ENCODE measurements at places on chromosomes 1 and 21.

DNA sequence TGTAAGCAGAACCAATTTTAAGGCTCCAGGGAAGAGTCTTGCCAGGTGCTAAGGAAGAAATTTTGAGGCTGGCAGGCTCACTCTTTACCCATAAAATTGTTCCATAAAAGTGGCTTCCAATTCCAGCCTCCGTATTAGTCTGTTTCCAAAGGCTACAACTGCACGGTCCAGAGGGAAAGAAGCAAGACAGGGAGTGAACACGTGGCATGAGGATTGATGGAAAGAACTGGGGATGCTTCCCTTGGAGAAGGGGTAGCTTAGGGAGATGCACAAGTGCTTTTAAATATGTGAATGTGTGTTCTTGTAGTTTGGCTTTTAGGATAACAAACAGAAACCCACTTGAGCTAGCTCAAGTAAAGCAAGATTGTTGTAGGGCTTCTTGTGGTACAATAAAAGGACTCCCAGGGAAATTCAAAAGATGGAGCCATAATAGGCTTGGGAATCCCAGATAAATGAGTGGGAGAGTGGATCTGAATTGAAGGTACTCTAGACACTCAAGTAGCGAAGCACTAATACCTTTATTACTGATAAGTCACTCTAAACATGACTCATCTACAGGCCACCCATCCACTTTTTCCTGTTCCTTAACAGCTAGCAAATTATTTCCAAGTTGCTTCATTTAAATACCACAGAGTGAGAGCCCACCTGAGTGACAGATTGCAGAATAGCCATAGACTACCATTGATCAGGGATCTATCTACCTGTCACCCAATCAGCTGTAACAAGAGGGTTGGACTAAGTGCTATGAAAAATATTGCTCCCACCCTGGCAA, 34.8 kb upstream of the NPL start:
- no peak for DNase-seq

DNA sequence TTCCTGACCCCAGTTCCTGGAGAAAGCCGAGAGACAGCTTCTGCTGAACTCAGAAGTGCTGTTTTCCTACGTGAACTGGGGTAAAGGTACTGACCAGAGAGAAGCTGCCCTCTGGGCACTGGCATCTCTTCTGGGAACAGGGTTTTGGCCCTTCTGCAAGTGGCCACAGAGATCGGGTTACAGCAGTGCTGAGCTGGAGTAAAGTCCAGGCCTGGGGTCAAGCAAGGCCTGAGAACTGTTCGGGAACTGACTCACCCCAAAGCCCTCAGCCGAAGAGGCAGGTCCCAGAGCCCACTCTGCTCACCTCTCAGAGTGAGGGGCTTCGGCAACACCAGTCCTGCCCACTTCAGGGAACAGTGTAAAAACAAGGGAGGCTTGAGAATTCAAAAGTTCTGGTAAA, 177.2 kb upstream of the RUNX1 start:
- no peak for DNase-seq

DNA sequence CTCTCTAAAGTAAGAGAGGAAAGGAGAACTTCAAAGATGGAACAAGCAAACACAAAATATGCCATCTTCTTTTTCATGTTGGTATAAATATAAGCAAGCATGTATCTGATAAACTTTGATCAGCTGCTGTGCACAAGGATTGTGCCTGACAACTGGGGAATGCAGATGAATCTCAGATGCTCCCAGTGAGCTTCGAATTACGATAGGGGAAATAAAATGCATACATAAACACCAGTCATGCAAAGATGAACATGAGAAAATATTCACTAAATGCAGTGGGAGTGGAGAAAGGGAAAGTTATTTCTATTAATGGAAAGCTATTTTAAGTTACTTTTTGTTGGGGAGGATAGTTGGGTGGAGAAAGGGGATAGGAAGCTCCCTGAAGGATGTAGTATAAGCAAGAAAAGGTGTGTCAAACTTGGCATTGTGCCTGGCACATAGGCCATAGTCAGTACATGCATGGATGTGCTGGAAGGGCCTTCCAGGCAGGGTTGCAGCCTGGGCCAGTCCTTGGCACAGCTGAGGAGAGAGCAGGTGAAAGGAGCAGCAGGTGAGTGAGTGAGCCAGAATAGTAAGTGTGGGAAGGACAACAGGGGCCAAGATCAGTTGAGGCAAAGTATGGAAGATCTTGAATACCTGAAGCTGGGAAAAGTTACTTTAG, 57.8 kb upstream of the PGD start:
- no peak for DNase-seq

DNA sequence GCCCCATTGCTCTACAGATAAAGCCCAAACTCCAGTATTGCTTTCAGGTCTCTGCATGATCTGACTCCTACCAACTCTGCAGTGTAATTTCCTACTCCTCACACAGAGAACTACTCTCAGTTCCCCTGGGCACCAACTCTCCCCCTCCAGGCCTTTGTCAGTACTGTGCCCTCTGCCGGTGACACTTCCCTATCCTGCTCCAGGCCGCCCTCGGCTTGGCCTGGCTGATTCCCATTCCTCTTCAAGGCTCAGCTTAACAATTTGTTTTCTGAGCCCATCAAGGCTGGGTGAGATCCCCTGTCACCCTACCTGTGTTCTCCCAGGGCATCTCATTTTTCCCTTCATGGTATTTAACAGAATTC, 2.6 kb downstream of the SLAMF8 start:
- DNase-seq: peak; percentile 62

- no peak for DNase-seq
Observed at GRCh38 chr21:18524097-18524880, 120.7 kb upstream of the TMPRSS15 start.

DNA sequence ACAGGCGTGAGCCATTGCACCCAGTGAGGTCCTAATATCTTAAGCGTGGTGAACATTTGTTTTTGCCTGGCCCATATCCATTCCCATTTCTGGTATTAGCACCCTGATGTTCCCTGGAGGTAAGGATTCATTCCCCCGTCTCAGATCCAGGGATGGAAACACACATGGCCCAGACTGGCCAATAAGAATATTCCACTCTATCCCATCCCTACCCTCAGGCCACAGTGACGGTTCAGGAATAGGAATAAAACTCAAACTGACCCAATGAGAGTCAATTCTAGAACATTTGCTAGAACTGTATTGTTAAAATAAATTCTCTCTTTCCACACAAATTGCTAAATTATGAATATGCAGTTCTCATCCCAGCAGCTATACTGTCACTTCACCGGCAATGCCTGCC, 76.1 kb downstream of the PIK3R3 start:
- DNase-seq: no peak

GRCh38 chr1:221669441-221669840, 72.4 kb downstream of the DUSP10 start:
- DNase-seq: no peak
